Psoas muscle (tissue), 8 donors: ENCODE measurements at places on chromosomes 3 and 15. TPM values are rescaled to one million over a fixed set of nuclear protein-coding genes. Genes with fewer than 3 reads are reported as not detected.

DNA sequence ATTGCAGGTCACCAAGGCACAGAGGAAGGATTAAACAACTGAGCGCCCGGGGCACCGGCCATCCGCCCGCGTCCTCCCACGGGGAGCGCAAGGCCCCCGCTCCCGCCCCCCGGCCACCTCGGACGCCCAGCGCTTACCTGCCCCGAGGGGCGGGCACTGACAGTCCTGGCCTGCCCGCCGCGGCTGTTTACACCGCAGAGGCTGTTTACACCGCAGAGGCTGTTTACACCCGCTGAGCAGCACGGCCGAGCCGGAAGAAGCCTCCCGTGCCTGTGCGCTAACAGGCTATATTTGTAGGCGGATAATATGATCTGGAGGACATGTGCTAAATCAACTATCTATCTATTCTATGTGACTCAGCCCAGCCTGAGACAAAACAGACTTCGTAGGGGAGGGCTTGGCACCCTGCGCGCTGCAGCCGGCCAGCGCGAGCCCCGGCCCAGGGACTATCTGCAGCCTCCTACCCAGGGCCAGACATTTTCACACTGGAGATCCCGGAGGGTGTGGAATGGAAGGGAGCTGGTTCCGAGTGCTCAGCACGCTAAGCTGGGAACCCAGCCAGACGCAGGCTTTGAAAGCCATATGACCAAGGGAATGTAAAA is at the start of gene LRRC2:
Gene LRRC2 (minus strand): TSS at position 263 of the 602 bp plus-strand sequence. CDS start 14,711 bp downstream, outside the sequence.
- peak; percentile 61 for DNase-seq

DNA sequence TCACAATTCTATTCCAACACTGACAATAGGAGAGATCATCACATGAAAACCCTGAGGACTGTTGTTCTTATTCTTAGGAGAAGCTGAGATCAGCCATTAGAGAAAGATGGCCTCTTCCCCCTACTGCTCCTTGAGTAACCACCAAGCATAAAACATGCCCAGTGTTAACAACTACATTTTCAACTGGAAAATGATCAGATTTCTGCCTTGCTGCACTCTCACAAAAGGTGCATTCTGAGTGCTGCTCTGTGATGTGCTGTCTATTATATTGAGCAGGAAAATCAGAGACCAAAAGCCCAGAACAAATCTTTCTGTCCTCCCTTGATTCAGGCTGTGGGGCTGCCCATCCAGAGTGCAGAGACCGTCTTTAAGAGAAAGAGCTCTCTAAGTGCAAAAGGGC is 304.6 kb upstream of the TRIM42 start:
- no peak for DNase-seq

DNA sequence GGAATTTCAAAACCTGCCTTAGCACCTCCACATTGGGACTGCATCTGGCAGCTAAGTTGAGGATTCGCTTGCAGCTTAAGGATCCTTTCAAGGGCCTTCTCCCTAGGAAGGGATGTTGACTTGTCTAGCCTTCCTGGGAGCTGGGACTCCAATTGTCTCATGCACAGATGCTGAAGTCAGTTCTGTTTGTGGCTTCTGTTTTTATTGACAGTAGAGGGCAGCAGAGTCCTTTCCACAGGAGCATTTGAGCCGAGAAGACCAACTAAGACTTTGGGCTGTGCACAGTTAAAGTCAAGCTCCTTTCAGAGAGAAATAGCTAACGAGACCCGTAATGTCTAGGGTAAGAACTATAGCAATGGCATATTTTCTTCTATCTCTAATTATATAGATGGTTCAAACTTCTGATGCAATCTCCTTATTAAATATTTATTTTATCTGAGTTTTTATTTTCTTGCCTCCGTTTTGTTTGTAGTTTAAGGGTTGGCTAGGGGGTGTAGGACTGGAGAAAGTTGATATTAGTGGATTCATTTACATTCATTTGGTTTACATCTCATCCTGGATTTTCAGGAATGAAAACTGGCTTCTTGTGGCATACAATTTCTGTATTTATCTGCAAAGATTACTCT is 59.7 kb upstream of the KBTBD8 start:
- DNase-seq: no peak

GRCh38 chr3:181756645-181757297 is 45.0 kb downstream of the SOX2 start:
- no peak for DNase-seq

- DNase-seq: peak; percentile 26
Observed at GRCh38 chr15:88954431-88955277, 41.5 kb upstream of the MFGE8 start.

DNA sequence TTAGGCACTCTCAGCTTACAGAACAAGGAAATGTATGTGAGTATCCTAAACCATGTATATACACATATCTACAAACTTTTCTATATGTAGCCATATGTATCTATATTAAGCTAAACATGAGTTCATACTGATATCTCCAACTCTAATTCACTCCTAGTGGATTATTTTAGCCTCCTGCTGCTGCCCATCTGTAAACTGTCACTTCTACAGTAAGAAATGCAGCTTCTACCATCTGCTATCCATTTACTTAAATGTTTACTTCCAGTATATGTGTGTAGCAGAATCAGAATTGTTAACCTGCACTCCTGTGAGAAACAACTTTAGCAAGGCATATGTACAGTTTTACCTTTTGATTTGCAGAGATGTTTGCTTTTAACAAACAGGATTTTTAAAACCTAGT is 478.5 kb upstream of the CBLB start:
- DNase-seq: no peak

GRCh38 chr3:96657710-96658109 is 156.7 kb upstream of the EPHA6 start:
- no peak for DNase-seq

DNA sequence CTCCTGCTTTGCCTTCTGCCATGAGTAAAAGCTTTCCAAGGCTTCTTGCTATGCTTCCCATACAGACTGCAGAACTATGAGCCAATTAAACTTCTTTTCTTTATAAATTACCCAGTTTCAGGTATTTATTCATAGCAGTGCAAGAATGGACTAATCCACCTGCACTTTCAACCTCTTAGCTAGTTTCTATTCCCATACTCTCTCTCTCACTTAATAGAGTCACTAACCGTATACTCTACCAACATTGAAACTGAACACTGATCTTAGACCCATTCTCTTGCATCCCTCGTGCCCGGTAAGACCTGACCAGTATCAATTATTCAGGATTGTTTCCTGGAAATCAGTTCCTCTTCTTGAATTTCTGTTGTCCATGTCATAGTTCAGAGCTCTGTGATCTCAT is 92.7 kb upstream of the TMC3 start:
- no peak for DNase-seq

DNA sequence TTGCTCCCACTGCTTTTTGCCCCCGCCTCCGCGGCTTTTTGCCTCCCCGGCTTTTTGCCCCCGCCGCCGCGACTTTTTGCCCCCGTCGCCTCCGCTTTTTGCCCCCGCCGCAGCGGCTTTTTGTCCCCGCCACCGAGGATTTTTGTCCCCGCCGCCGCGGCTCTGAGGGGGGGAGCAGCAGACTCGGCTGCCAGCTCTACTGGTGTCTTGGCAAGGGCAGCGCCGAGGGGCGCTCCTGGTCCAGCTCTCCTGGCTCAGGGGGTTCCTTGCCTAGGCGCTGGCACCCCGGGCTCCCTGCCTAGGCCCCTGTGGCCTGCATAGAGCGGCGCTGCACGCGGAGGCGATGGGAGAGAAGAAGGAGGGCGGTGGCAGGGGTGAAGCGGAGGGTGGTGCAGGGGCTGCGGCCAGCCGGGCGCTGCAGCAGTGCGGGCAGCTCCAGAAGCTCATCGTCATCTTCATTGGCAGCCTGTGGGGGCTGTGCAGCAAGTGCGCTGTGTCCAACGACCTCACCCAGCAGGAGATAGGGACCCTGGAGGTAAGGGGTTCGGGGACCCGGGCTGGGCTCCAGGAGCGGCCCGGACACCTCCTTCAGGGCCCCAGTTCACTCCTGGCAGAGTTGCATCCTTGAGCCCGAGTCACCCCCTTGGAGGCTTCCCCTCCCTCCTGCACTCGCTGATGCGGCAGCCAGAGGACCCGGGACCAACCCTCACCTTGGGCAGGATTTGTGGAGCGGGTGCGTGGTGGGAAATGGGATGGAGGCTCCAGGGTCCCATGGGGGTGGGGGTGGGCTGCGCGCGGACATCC is 642.4 kb downstream of the GOLGA6L6 start:
- DNase-seq: no peak

DNA sequence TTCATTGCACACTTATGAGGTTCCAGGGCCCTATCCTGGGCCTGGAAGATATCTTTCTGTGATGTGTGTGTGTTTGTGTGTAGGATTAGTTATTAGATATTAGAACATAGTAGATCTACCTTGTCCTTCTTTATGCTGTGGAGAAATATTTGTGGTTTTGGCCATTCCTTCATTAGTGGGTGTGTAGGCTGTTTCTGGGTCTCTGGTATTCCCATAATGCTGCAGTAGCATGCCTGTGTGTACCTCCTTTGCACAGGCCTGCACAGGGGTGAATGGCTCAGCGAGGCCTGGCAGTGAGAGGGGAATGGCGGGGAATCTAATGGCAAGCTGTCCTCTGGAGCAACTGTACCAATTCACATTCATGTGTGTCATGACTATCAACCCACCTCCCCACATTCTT is 125.8 kb upstream of the MRPS22 start:
- DNase-seq: no peak

- DNase-seq: no peak
Observed at GRCh38 chr3:17891139-17891856, 148.9 kb upstream of the TBC1D5 start.

DNA sequence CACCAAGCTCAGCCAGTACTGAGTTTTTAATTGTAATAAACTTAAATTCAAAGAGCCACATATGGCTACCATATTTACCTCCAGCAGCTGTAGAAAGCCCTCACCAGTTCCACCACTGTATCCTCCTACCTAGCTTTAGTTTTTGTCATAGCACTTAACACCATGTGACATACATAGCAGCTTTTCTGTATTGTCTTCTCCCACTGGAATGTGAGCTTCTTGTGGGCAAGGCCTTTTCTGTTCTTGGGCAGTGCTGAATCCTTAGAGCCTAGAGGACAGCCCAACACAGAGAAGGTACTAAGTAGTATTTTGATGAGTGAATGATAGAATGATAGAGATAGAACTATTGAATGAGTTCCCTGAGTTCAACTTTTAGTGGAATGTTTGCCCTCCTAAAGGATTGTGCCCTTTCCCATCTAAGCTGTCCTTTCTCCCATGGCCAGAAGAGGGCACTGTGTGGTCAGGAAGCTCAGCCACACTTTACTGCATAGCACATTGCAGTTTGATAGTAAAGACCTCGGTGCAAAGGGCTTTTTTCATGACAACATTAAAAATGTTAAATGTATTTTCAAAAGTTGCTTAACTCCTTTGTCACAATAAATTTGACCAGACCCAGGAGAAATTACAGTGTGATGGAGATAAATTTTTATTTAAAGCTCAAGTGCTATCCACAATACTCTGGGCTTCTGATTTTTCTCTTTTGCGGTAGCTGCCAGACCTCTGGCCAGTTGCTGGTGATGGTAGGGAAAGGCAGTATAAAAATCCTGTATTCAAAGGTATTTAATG is 115.8 kb downstream of the GHSR start:
- DNase-seq: no peak

DNA sequence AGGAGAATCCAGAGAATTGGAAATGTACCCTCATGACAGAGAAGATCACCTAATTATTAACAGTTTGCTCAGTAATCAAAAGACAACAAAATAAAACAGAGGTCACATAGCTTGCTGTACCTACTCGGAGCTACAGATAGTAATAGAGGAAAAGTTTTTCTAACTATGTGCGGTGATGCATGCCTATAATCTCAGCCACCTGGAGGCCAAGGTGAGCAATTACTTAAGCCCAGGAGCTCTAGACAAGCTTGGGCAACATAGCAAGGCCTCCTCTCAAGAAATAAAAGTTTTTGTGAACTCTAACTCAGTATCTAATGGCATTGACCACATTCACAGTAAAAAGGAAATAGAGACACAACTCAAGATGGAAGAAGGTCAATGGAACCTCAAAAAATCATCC is 243.6 kb downstream of the ATP8B4 start:
- no peak for DNase-seq

DNA sequence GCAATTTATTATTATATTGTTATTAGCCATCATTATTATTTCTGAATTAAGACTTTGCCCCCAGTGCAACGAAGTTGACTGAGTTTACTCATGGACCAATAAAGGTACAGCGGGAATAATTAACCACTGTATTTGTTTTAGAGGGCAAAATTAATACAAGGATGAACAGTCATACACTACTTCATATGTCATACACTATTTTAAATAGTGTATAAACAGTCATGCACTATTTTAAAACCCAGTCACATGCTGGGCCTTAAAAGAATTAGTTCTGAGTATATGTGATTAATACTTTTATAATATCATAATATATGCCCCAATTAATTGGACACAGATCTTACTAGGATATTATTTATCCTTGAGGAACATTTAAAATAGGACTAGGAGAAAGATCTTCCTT is 125.3 kb upstream of the NANOGP8 start:
- DNase-seq: no peak

GRCh38 chr15:35305946-35306345 is 220.9 kb upstream of the NANOGP8 start:
- DNase-seq: no peak

Gene MASP1
- polyA plus RNA-seq: 2.0 TPM

Gene PATL2
- 0.16 TPM for polyA plus RNA-seq

Gene AADACL2
- not detected for polyA plus RNA-seq

Gene SH3GL3
- polyA plus RNA-seq: not detected

Gene CCR9
- polyA plus RNA-seq: 0.03 TPM

Gene OR5H1
- not detected for polyA plus RNA-seq

Gene BFSP2
- polyA plus RNA-seq: not detected

Gene SI
- 0.27 TPM for polyA plus RNA-seq
